ENCODE measurements at places on chromosomes 4 and X.

DNA sequence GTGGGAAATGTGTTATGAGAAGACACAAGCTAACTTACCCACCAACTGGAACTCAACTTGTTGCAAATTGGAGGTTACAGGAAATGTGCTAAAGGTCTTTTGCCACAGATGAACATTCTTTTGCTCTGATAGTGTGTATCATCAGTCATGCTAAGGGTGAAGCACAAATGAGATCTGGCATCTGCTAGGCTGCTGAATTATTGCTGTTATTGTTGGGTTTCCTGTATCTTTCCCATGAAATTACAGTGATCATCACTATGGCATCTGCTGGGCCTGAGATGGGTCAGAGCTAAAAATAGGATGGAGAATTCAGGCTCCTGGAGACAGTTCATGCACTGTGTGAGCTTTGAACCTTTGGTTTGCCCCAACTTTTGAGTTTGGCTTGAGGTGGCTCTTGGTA is 124.5 kb downstream of the NPNT start:
- DNase-seq, result no peak

DNA sequence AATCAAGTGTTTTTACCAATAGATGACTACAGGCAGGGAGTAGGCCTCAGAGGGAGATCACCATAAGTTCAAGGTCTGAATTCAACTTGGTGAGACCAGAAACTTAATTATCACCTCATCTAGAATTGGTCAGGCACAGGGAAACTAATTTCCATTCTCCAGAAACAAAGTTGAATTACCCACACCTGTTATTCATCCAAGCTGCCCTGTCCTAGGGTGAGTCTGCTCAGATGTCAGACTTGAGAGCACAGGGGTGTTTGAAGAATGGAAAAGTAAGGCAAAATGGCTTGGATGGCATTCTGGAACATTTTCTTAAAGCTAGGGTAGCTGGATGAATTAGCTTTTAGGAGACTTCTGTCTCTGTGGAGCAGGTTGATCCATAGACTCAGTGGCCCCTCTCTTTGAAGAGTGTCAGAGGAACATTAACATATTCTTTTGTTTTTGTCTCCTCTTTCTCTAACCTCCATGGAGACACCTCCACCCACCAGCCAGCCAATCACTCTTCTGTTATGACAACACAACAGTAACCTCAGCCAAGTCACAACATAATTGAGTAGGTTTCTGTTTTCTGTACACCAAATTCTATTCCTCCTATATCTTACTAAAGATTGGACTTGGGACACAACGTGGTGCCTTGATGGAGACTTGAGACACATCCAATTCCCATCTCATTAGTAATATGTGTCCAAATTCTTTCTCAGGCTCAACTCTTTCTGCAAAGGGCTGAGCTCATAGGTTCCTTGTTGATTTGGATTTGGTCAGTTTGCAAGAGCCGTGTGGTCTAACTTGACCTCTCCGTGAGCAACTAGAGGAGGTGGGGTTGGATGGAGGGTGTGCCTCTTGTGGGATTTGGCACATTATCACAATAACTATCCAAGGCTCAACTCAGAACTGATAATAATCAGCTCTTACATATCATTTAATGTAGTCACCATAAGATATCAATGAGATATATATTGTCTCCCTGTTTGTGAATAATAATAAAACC is 45.1 kb downstream of the VSIG4 start:
- no peak for DNase-seq

GRCh38 chr4:10983885-10984640 is 299.5 kb upstream of the CLNK start:
- DNase-seq, result no peak

GRCh38 chrX:48715876-48716502 is 19.5 kb downstream of the SUV39H1 start:
- DNase-seq, result no peak

- DNase-seq, result no peak
These were observed 22.7 kb upstream of the PLCXD1 start for GRCh38 chrX:258291-259040.

DNA sequence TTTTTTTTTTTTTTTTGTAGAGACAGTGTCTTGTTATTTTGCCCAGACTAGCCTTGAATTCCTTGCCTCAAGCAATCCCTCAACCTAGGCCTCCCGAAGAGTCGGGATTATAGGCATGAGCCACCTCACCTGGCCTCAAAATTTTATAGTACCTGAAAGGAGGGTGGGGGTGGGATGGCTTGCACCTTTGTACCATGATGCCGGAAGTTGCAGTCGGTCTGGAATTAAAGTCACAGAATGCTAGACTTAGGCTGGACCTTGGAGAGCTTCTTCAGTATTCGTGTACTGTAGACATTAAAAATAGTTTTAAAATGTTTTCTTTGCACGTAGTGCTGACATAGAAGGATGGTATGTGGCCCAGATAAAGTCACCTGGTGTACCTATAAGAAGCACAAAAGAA is 280.9 kb downstream of the STIM2 start:
- no peak for DNase-seq

DNA sequence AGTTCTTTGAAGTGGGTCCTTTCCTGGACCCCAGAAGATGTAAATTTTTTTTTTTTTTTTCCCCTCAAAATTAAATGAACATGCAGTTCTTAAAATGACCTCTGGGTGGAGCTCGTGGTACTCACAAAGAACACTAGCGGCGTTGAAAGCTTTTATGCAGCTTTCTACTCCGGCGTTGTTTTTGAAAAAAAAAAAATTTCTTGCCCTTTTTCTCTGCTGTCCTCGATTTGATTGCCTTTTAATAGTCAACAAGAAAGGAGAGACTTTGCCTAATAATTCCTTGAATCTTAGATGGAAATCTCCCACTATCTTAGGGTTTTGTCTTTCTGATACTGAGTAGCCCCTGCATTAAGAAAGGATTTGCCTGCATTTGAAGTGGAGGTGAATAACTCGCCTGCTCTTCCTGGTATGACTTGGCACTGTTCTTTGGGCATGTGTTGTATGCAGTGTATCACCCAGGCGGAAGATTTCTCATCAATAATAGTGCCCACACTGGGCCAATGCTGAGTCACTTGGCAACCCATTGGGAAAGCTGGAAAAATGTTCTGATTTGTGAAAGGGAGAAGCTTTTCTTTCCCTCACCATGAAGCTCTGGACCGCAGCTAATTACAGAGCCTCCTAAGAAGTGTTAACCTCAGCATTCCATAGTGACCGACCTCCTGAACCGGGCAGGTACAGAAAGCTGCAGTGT is 104.0 kb downstream of the PHEX start:
- peak; percentile 26 for DNase-seq

DNA sequence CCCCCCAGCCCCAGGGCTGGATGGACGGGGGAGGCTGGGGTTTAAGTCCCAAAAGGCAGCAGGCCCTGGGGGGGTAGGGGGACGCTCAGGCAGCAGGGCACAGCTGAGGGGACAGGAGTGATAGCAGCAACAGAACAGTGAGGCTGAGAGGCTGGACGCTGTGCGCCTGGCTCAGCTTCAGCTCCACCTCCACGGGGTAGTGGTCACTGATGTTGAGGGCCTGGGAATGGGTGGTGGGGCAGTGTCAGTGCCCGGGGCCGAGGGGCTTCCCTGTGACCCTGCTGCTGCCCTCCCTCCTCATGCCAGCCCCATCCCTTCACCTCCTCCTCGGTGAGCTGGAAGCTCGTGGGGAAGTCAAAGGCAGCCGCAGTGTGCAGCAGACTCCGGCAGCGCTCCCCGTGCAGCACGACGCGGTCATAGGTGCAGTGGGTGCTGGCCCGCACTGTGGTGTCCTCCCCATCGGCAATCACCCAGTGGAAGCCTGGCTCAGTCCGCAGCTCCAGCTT is 4.5 kb downstream of the RPL10 start:
- DNase-seq, result no peak

GRCh38 chr4:173038192-173038896 is 130.3 kb upstream of the GALNT7 start:
- no peak for DNase-seq

DNA sequence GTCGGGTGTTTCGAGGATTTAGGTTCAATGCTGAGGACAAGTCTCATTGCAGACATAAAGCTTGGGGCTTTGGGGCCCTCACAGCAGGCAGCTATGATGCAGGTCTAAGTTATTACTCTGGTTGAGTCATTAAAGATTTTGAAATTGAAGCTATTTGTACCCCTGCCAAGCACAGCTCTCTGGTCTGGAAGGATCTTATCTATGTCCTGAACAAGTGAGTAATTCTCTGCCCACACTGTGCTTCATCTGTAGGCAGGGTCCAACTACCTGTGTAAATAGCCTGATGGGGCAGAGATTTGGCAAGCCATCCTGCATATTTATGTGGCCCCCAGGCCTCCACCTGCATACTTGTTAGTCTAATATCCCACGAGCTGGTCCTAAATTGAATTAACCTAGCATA is 41.4 kb upstream of the MAGEA4 start:
- no peak for DNase-seq

GRCh38 chr4:17188547-17189400 is 290.3 kb upstream of the LDB2 start:
- DNase-seq, result no peak

DNA sequence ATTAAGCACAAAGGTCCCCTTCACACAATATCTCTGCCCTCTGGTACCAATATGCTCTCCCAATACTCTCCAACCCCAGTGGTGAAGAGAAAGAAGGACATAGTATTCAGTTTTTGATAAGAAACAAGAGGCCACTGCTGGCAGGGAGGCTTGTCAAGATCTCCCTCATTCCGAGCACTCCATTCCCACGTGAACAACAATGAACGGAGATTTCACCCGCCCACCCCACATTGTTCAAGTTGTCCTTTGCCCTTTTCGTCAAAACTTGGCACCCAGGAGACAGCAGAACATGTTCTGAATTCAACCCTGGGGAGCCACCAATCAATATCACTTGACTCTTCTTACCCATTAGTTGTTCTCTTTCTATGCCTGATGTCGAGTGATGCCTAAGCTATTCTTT is 54.2 kb upstream of the SLC25A4 start:
- DNase-seq, result no peak

DNA sequence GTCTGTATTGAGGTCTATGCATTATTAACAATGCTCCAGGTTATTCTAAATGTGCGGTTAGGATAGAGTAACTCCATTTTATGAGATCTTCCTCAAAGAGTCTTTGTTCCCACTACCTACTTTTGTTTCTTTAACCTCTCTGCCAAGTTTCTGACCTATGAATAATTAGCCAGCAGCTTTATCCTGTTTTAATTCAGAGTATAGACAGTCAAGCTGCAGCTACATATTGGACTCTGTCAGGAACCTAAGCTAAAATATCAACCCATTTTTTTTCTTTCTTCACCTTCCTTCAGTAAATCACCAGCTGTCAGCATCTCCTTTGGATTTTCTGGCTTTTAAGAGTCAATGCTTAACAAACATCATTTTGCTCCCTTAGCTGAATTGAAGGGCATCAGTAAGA is 72.3 kb downstream of the TMEM47 start:
- DNase-seq, result no peak

GRCh38 chr4:5463936-5464650 is 244.3 kb downstream of the EVC2 start:
- DNase-seq, result no peak

DNA sequence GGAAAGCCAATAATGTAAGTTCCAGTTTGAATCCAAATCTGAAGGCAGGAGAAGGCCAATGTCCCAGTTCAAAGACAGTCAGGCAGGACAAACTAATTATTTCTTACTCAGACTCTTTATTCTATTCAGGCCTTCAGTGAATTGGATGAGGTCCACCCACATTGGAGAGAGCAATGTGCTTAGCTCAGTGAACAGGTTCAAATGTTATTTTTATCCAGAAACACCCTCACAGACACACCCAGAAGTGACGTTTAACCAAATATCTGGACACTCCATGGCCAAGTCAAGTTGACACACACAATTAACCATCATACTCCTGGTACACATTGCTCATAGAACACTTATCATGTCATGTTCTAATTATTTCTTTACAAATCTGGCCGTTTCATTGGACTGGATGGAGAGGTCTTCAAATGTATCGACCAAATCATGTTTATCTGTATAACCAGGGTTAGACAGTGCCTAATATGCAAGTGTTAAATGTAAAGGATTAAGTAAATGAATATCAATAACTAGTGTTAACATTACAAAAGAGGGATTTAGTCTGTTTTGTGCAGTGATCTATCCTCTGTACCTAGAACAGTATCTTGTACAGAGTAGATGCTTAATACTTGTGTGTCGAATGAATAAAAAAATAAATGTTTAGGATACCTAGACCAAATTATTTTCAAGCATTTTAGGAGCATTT is 27.1 kb upstream of the XK start:
- no peak for DNase-seq

- no peak for DNase-seq
These were observed 112.2 kb downstream of the IL13RA2 start for GRCh38 chrX:114905251-114905650.

DNA sequence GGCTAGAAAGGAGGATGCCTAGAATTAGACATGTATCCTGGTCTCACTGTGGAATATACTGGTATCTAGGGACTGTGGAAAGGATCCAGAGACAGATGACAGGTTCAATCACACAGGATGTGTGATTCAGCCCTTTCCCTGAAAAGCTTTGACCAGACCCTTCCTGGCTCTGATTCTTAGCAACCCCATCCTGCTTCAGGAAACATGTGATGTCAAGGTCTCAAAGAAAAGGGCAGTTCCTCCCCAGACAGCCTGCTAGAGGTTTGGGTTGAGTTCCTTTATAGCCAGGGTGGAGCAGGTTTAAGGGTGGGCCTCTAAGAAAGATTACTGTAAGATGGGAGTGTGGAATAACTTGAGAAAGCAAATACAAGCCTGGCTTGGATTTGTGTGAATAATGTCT is 3.0 kb downstream of the BMP15 start:
- DNase-seq, result no peak

- no peak for DNase-seq
These were observed 63.8 kb upstream of the ENPP6 start for GRCh38 chr4:184281231-184282139.

GRCh38 chr4:86033171-86033570 is 326.7 kb downstream of the MAPK10 start:
- DNase-seq, result no peak

GRCh38 chr4:40369437-40370274 is 34.5 kb downstream of the CHRNA9 start:
- no peak for DNase-seq

DNA sequence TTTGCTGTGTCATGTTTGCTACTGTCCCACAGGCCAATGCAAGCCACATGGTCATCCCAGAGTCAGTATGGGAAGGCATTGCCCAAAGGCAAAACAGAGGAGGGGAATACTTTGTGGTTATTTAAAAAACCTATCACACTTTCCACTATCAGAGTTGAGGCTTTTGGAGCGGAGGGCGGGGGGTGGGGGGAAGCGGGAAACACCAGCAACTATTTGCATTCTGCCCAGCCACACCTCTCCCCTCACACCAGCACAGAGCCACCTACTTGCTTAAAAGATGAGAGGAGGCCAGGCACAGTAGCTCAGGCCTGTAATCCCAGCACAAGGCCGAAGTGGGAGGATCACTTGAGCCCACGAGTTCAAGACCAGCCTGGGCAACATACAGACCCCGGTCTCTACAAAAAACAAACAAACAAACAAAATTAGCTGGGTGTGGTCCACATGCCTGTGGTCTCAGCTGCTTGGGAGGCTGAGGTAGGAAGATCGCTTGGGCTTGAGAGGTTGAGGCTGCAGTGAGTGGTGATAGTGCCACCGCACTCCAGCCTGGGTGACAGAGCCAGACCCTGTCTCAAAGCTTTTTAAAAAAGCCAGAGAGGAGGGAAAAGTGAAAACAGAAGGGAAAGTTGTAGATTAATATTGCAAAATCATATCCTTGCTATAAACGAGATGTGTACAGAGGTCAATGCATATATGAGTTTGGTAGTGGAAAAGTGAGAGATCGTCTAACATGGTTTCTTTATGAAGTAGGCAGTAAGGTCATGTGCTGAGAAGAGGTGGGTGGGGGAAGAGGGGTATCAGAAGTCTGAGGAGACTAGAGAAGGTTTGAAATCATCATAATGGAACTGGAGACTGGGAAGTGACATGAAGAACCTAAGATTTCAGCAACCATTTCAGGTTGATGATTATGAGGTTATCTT is 1.9 kb upstream of the CHST7 start:
- no peak for DNase-seq

All from NCI-H1930 (cell line).